ENCODE measurements at places on chromosomes 11 and 22.

GRCh38 chr11:76209973-76210930 lies 4.0 kb upstream of the WNT11 start:
- DNase-seq: peak; percentile 32

GRCh38 chr11:29300420-29300819 lies 716.4 kb downstream of the KCNA4 start:
- no peak for DNase-seq

DNA sequence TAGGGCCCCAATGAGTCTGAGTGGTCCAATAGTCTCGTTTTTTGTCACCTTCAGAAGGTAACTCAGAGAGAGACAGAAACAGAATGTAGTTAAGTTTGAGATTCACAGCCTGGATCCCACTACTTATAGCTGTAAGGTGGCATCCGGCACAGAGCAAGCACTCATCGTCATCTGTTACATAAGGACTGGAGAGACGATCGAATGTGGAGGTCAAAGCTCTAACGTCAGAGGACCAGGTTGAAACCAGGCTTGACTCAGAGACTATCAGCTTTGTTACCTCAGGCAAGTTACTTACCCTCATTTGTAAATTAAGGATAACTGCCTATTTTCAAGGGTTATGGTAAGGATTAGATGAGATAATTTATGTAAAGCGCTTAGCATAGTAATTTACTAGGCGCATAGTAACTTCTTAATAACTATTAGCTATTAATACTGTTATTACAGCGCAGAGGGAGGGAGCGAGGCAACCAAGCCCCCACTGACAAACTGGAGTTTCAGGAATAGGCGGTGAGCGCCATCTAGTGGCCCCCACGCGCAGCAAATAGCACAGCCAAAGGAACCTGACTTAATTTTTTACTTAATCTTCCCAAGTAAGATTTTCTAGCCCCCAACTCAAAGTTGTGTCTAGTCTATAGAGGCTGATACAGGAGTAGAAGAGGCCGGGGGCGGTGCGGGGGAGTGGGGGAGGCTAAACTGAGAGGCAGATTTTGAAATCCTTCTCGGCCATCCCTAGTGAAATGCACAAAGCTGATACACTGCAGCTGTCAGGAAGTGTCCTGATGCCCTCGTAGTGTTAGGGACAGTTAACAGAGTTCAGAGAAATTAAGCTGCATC lies 29.0 kb upstream of the API5 start:
- DNase-seq: peak; percentile 4

GRCh38 chr11:120334894-120335462 lies 1.2 kb upstream of the ARHGEF12 start:
- peak; percentile 14 for DNase-seq

DNA sequence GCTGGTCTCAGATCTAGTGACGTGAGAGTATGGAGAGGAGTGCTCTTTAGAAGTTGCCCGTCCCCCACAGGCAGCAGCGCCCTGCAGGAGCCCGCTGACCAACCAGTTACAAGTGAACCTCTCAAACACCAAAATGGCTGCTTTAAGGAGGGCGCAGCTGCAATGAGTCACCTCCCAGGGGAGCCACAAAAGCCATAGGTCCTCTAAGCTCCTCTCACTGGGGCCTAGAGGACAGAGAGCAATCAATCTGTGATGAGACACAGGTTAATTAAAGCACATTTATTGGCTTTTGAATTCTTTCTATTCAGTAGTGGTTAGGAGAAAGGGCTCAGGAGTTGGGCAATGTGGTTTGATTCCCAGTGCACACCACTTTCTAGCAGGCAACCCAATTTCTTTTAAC lies 15.5 kb upstream of the RAPSN start:
- DNase-seq: peak; percentile 27

DNA sequence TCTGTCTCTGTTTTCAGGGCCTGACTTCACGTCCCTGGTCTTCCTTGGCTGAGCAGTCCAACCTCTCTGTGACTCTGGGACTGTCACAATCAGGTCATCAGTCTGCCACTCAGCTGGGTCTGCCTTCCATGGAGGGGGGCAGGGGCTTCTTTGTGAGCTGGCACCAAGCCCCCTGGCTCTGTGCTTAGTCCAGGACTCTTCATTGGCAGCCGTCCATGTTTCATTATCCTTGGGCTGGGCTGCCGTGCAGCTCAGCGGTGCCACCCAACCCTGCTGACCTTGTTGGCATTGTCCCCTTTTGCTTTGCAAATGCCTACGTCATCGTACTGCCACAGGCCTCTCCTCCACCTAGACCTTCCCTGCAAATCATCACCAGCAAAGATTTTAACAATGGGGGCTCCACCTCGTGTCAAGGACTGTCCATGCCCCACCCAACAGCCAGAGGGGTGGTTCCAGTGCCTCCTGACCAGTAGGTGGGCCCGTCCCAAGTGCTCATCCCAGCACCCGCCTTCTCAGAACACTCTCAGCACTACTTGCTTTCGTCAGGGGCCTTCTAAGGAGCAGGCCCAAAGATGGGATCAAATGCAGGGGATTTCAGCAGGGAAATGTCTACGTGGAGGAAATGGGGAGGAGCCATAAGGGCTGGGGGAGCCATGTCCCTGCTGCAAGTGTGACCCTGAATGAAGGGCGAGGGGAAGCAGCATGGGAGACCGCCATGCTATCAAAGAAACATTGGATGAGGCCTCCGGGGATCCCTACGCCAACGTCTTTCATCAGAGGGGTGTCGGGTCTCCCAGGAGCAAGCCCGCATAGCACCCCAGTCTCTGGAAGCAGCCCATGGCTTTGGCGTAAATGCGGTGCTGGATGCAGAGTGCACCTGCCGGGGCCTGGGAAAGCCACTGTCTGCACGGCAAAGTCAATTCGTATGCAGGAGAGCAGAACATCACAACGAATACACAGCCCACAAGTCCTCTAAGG lies 18.2 kb downstream of the KRTAP5-6 start:
- no peak for DNase-seq

- DNase-seq: no peak
These were observed at the start of gene OR56B1 for GRCh38 chr11:5736396-5736795. TSS of gene OR56B1 (plus strand) at chr11:5736448. CDS start at chr11:5736517, 69 bp downstream.

- no peak for DNase-seq
These were observed 111.8 kb downstream of the CCDC81 start for GRCh38 chr11:86486261-86487030.

DNA sequence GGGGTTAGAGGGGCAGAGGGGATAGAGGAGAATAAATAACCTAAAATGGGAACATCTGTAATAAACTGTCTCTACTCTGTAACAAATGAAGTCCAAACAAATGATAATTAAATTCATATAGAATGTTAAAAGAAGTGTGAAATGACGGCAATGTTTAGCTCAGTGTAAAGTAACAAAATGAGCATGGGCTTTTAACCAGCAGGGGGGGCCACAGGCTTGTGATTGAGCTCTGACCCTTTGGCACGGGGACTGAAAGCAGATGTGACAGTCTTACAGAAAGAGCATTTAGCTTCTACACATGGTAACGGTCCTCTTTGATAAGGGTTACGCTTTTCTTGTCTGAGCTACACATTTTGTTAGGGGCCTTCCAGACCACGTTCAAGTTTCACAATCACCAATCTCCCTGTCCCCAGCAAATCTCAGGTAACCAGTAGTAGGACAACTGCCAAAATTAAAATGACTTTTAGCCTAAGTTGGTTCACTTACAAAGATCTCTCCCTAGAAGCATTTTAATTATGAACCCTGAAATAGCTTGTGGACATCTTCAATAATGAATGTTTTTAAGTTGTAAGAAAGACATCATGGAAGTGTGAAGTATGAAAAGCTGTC lies 262.5 kb downstream of the DCDC1 start:
- no peak for DNase-seq

DNA sequence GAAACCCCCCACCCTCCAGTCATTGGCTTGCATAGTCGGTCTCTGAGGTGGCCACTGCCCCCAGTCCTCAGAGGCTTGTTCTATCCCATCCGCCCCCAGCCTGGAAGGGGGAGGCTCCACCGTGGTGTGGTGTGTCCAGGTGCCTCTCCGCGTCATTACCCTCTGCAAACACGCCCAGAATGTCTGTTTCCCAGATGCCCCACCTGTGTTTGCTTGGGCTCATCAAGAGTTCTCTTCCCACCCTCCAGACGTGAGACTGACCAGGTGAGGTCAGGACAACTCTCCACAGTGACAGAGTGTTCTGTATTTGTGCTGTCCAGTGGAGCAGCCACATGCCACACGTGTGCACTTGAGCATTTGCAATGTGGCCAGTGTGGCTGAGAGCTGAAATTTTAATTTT lies 24.9 kb downstream of the LRRC10B start:
- peak; percentile 97 for DNase-seq

DNA sequence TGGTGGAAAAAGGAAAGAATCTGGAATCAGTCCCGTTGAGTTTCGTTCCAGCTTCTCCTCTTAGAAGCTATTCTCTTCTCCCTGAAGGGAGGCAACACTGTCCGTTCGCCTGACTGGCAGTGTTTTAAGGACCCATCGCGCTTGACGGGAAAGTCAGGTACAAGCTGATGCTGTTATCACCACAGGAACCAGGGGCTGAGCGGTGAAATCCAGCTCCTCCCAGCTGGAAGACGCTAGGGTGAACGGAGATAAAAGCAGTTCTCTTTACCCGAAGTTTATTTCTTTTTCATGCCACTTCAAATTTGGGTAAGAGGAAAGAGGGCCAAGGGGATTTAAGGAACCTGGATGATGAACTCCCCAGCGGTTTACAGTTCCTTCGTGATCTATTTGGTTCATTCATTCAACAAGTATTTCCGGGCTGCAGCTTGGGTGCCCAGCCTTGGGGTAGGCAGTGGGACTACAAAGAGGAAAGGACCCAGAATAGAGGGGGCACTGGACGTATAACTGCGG lies 551 bp upstream of the DEUP1 start:
- DNase-seq: peak; percentile 66

DNA sequence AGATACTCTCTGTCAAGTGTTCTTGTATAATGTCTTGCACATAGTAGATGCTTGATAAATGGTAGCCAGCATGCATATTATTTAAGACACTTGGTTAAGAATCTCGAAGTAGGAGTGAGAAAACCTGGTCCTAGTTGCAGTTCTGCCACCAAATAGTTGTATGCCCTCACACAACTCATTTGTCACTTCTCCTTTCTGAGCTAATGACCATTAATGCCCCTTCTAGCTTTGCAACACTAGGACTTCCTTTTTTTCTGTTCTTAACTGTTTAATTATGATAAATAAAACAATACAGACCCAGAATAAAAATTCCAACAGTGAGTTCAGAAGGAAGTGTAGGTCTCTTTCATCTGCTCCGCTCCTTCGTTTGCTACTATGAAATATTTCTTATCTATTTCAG lies 453.6 kb downstream of the TMEM135 start:
- no peak for DNase-seq
